Muscle of back (tissue), 13 donors: ENCODE measurements at places on chromosomes 13 and 19. TPM values are rescaled to one million over a fixed set of nuclear protein-coding genes. Genes with fewer than 3 reads are reported as not detected.
A peak's percentile ranks its signal among the peaks of the same experiment; 100 is the strongest.

ARID3A gene
- 12.5 TPM for polyA plus RNA-seq

RXFP2 gene
- not detected for polyA plus RNA-seq

GSX1 gene
- not detected for polyA plus RNA-seq

DNA sequence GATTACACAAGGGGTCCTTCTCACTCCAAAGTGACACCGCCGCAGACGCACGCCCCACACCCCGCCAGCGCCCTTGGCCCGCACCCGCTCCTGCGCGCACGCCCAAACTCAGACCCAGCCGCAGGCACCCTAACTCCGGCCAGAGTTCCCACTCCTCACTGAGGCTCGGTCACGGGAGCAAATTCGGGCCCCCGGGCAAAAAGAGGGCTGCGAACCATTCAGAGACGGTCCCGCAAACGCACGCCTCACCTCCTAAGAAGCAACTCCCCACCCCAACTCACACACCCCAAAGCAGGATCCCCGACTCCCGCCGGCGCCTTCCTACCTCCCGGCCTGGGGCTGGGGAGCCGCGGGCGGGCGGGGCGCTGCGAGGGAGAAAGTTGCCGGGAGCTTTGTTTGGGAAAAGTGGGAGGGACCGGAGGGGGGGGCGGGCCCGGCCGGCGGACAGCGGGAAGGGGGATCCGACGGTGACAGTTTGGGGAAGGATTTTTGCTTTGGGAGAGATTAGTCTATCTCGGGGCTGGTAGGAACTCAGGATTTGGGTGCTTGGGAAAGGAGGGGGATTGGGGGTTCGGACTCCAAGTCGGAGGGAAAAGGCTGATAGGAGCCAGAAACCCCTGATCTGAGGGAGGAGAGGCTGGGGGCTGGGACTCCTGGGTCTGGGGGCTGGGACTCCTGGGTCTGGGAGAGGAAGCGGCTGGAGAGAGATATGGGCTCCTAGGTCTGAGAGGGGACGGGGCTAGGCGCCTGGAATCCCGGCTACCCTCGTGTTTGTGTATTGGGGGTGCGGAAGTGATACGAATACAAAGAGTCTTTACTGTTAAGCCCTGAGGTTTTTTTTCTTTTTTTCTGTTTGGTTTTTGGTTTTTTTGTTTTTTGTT, at the start of gene TEAD2:
TEAD2 (minus strand) TSS at position 369 of the 881 bp plus-strand sequence. CDS start 2,341 bp downstream, outside the sequence.
- DNase-seq: peak; percentile 70

GRCh38 chr13:107367258-107367657, 799.3 kb upstream of the ARGLU1 start:
- no peak for DNase-seq

- no peak for DNase-seq
These were observed 49.0 kb upstream of the POMP start for GRCh38 chr13:28609926-28610325.
